ENCODE measurements at places on chromosomes 7 and 10.

- DNase-seq: no peak
Observed at GRCh38 chr7:111771638-111772037, 209.3 kb upstream of the IMMP2L start.

DNA sequence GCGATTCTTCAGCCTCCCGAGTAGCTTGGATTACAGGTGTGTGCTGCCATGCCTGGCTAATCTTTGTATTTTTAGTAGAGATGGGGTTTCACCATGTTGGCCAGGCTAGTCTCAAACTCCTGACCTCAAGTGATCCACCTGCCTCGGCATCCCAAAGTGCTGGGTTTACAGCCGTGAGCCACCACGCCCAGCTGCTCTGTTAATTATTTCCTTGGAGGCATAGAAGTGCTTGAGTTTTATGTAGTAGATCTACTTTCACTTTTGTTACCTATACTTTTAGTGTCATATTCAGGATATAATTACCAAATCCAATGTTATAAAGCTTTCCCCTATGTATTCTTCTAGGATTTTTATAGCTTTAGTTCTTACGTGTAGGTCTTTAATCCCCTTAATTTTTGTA lies 1093.0 kb downstream of the GATA3 start:
- DNase-seq: no peak

GRCh38 chr7:45189151-45189970 lies 31.8 kb downstream of the RAMP3 start:
- no peak for DNase-seq

DNA sequence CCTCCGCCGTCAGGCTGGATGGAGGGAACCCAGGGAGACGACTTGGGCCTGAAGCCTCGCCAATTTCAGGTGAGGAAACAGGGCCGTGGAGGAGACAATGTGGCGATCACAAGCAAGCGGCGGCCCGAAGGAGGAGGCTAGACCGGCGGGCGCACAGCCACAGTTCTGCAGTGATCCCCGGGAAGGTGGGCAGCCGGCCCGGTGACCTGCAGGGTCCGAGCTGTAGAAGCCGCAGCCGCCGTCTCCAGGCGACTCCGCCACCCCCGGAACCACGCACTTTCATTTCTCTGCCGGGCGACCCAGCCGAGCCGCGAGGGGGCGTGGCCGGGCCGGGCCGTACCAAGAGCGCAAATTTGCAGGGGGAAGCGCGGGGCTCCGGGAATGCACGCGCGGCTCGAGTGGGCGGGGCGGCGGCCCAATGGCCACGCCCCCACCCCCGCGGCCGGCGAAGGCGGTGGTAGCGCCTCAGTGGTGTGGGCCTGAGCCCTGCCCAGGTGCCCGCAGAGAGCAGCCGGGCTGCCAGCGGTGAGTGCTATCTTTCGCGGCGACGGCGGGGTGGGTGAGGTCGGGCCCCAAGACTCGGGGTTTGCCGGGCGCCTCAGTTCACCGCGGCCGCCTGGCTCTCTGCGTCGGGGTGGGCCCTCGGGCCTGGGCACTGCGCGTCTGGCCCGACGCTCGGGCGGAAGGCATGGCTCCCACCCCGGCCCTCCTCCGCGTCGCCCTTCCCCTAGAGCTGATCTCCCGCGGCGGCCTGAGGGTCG lies at the start of gene POR:
TSS of gene POR (plus strand) at position 501 of the 761 bp plus-strand sequence. CDS start 38,847 bp downstream, outside the sequence.
- peak; percentile 92 for DNase-seq
